HCT116 (cell line): ENCODE measurements at places on chromosomes 12 and 14. TPM values are rescaled to one million over a fixed set of nuclear protein-coding genes. Genes with fewer than 3 reads are reported as not detected.

GRCh38 chr14:56798447-56799342 is 11.6 kb downstream of the OTX2 start:
- no peak overlapping the region for H3K4me3 ChIP-seq
- H3K27me3 ChIP-seq, result peaks cover 47% of the 10 kb centered on the region
- H3K27ac ChIP-seq, result no peak overlapping the region
- no peaks in the 10 kb centered on the region for H3K4me1 ChIP-seq

DNA sequence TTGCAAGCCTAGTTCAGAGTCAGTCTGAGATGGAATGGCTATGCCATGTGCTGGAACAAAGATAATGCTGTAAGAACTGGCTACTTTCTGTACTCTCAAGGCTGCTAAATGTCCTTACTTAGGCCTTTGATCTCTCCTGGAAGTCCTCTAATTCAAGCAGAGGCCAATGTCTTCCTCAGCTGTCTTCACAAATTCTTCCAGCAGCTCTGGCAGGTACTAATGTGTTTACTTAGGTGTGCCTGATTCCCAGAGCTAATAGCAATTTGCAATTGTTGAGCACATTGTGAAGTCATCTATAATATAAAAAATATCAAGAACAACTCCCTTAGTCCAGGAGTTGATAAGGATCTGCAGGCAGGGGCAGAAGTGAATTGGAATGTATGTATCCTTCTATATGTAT is 3.8 kb upstream of the MYF5 start:
- no peak for DNase-seq
- H3K4me3 ChIP-seq, result no peak overlapping the region
- H3K36me3 ChIP-seq, result no peaks in the 10 kb centered on the region
- H3K4me1 ChIP-seq, result no peaks in the 10 kb centered on the region
- H3K27me3 ChIP-seq, result peaks cover 20% of the 10 kb centered on the region

KRT82 gene
- not detected for total RNA-seq

MUCL1 gene
- not detected for total RNA-seq

TSPAN19 gene
- 0.32 TPM for total RNA-seq

- H3K27me3 ChIP-seq, result no peaks in the 10 kb centered on the region
- no peak overlapping the region for H3K4me3 ChIP-seq
- no peak overlapping the region for H3K27ac ChIP-seq
- DNase-seq, result no peak
Measured at GRCh38 chr14:56002876-56003625, 115.2 kb upstream of the PELI2 start.

GRCh38 chr14:64784006-64784405 is 79.8 kb downstream of the PLEKHG3 start:
- no peaks in the 10 kb centered on the region for H3K36me3 ChIP-seq
- H3K27ac ChIP-seq, result no peak overlapping the region
- no peak overlapping the region for H3K4me3 ChIP-seq

DNA sequence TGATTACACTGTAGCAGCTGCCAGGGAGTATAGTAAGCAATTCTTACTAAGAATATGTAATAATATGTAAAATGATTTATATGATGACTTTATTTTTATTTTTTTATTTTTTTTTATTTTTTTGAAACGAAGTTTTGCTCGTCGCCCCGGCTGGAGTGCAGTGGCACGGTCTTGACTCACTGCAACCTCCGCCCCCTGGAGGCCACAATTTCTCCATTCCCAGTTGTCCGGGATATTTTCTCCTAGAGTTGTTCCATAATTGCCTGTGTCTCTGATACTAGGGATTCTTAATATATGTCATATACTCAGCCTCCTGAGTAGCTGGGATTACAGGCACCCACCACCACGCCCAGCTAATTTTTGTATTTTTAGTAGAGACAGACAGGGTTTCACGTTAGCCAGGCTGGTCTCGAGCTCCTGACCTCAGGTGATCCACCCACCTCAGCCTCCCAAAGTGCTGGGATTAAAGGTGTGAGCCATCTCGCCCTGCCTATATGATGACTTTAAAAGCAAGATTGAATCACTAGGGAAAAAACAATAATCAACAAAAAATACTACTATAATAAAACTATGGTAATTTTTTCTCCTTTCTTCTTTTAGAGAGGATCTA is 12.2 kb upstream of the ITPR2 start:
- no peaks in the 10 kb centered on the region for H3K27me3 ChIP-seq
- peak; percentile 44 for DNase-seq
- no peaks in the 10 kb centered on the region for H3K36me3 ChIP-seq
- H3K27ac ChIP-seq, result no peak overlapping the region
- H3K4me3 ChIP-seq, result no peak overlapping the region

DNA sequence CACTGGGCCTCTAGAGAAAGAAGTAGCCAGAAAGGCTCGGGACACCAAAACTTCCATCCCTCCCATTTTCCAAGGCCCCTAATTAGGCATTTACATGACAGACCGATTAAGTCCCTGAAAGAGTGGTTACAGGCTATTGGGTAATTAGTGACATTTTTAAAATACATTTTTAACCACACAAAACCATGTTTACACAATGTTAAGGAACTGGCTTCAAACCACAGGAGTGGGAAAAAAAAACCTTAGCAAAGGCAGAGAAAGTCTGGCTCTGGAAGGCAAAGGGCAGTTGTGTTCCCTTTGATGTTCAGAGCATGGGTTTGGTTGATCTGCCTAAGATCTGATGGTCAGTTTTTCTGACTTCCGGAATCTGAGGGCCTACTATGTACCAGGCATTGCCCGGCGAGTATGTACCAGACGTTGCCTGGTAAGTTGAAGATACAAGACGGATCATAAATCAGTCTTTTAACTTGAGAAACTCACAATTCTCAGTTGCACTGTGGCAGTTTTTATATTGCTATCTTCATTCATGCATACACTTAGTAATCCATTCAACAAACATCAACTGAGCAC is 576.5 kb downstream of the MED13L start:
- H3K27ac ChIP-seq, result no peak overlapping the region
- DNase-seq, result no peak
- no peak overlapping the region for H3K4me3 ChIP-seq
- no peaks in the 10 kb centered on the region for H3K36me3 ChIP-seq

- H3K27me3 ChIP-seq, result peaks cover 19% of the 10 kb centered on the region
- no peak overlapping the region for H3K4me3 ChIP-seq
- DNase-seq, result no peak
- H3K27ac ChIP-seq, result no peak overlapping the region
- no peaks in the 10 kb centered on the region for H3K36me3 ChIP-seq
Measured at GRCh38 chr12:51517800-51518199, 73.2 kb upstream of the SCN8A start.

PARP2 gene
- 51.8 TPM for total RNA-seq

DCAF11 gene
- 47.5 TPM for total RNA-seq

- no peaks in the 10 kb centered on the region for H3K36me3 ChIP-seq
- peak; percentile 19 for DNase-seq
- H3K4me3 ChIP-seq, result no peak overlapping the region
- no peaks in the 10 kb centered on the region for H3K4me1 ChIP-seq
- no peaks in the 10 kb centered on the region for H3K27me3 ChIP-seq
- H3K27ac ChIP-seq, result no peak overlapping the region
Measured at GRCh38 chr14:67738740-67739504, 37.2 kb downstream of the RDH12 start.

DNA sequence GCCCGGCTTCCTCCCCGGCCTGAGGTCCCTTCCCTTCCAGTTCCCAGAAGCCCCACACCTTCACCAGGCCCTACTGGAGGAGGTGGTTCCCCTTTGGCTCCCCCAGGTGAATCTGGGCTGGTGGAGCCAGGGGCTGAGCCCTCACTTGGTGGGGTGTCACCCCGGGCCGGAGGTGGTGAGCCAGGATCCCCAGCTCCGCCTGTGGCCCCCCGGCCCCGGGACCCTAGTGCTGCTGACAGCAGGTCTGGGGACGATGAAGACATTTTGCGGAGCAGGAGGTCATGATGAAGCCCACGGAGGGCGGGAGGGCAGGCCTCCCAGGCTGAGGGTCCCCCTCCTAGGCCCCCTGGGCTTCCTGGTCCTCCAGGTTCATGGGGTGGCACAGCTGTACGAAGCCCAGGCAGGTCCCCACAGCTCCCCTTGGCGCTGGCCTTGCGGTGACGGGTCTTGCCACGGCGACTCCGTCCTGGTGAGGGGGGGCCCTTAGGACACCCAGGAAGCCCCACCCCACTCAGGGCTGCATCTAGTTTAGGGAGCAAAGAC is 16.6 kb downstream of the MAP3K12 start:
- H3K4me1 ChIP-seq, result no peaks in the 10 kb centered on the region
- H3K36me3 ChIP-seq, result peaks cover 62% of the 10 kb centered on the region
- H3K4me3 ChIP-seq, result no peak overlapping the region
- no peaks in the 10 kb centered on the region for H3K27me3 ChIP-seq
- no peak overlapping the region for H3K27ac ChIP-seq

DNA sequence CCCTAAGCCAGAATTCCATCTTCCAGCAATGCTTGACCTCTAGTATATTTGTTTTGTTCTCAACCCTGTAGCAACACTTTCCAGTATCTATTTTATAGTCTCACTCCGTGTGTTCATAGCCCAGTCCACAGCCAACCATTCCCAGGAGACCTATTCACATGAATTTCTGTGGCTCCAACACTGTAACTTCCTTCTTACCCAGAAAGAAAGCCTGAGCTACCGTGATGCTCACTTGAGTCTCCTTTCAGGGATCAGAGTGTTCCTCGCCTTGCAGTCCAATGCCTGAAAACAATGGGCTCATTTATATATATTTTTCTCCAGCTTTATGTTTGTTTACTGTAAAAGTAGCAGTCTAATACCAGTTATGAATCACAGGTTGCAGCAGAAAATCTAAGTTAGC is 645.0 kb upstream of the NOVA1 start:
- no peaks in the 10 kb centered on the region for H3K27me3 ChIP-seq
- no peaks in the 10 kb centered on the region for H3K36me3 ChIP-seq

DNA sequence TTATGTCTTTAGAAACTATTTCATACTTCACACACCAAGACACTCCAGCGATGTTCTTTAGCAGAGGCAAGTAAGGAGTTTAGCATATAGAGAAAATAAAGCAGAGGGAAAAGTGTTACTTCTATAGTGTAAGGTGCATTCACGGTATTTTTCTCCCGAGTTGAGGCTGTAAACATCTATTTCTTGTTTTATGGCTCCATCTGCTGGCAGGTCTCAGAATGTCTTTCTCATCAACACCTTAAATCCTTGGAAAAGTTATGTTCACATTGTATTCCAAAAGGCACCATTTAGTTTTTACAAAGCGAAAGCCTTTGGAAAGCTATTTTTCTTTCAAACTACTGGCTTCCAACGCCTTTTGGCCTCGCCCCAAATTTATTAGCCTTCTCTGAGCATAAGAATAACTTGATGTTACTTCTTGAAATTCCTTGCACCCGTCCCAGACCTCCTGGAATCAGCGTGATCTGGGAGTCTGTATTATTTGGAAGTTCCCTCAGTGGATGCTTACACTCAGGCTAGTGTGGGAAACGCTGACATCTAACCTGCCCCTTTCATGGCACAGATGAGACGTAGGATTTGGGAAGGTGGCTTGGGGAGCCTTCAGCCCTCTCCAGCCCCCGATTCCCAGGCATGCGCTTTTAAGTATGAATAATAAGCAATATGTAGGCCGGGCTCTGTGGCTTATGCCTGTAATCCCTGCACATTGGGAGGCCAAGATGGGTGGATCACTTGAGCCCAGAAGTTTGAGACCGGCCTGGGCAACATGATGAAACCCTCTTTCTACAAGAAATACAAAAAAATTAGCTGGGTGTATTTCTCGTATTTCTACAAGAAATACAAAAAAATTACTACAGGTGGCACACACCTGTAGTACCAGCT is 1.9 kb upstream of the PIWIL1 start:
- H3K27me3 ChIP-seq, result no peaks in the 10 kb centered on the region
- DNase-seq, result peak; percentile 40
- H3K27ac ChIP-seq, result no peak overlapping the region
- H3K4me1 ChIP-seq, result no peaks in the 10 kb centered on the region

DNA sequence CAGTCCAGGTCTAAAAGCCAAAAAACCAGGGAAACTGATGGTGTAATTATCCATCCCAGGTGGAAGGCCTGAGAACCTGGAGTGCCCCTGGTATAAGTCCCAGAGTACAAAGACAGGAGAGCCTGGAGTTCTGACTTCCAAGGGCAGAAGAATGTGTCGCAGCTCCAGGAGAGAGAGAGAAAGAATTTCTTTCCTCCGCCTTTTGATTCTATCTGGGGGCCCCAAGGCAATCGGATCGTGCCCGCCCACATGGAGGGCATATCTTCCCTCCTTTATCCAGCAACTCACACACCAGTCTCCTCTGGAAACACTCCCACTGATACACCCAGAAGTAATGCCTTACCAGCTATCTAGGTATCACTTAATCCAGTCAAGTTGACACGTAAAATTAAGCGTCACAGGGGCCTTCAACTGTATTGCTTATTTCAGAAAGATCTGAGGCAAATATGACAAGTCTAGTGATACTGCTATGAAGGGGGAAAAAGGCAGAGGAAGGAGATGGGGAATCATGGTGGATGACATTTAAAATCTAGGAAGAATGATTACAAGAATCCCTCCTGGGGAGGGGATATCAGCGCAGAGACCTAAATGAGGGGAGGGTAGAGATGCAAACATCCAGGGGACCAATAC is 30.5 kb upstream of the LRP6 start:
- DNase-seq, result no peak
- no peaks in the 10 kb centered on the region for H3K27me3 ChIP-seq
- no peaks in the 10 kb centered on the region for H3K4me1 ChIP-seq
- H3K4me3 ChIP-seq, result no peak overlapping the region

GUCY2C gene
- total RNA-seq, result not detected

KIF5A gene
- total RNA-seq, result 5.2 TPM

AQP6 gene
- not detected for total RNA-seq

SUPT16H gene
- 154 TPM for total RNA-seq

GRCh38 chr12:58443273-58443980 is 476.9 kb downstream of the LRIG3 start:
- H3K27ac ChIP-seq, result no peak overlapping the region
- peak; percentile 40 for DNase-seq
- H3K36me3 ChIP-seq, result no peaks in the 10 kb centered on the region
- H3K27me3 ChIP-seq, result no peaks in the 10 kb centered on the region

GRCh38 chr12:24705741-24706358 is 243.1 kb downstream of the BCAT1 start:
- no peaks in the 10 kb centered on the region for H3K4me1 ChIP-seq
- no peak for DNase-seq
- no peaks in the 10 kb centered on the region for H3K27me3 ChIP-seq
- no peaks in the 10 kb centered on the region for H3K36me3 ChIP-seq

ACOT2 gene
- total RNA-seq, result 0.44 TPM

CCDC198 gene
- not detected for total RNA-seq

GRCh38 chr12:99261256-99261655 is 386.3 kb upstream of the GARIN6 start:
- H3K4me3 ChIP-seq, result no peak overlapping the region
- H3K36me3 ChIP-seq, result no peaks in the 10 kb centered on the region
- H3K27ac ChIP-seq, result no peak overlapping the region
- no peaks in the 10 kb centered on the region; the same call in 1 of the 2 replicates for H3K27me3 ChIP-seq
- no peak for DNase-seq
- no peaks in the 10 kb centered on the region for H3K4me1 ChIP-seq

GRCh38 chr14:53875324-53875897 is 81.2 kb downstream of the BMP4 start:
- DNase-seq, result no peak
- peaks cover 9% of the 10 kb centered on the region for H3K4me1 ChIP-seq
- H3K36me3 ChIP-seq, result no peaks in the 10 kb centered on the region
